ENCODE measurements at places on chromosomes 6 and 20.

DNA sequence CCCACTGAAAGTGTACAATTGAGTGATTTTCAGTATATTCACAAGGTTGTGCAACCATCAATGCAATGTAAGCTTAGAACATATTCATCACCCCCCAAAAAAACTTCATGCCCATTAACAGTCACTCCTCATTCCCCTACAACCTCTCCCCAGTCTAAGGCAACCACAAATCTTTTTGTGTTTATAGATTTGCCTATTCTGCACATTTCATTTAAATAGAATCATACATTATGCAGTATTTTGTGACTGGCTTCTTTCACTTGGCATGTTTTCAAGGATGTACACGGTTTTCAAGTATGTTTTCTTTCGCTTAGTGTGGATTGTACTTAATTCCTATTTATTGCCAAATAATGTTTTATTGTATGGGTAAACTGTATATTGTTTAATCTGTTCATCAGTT is 329.3 kb upstream of the RNF24 start:
- no peak for DNase-seq

DNA sequence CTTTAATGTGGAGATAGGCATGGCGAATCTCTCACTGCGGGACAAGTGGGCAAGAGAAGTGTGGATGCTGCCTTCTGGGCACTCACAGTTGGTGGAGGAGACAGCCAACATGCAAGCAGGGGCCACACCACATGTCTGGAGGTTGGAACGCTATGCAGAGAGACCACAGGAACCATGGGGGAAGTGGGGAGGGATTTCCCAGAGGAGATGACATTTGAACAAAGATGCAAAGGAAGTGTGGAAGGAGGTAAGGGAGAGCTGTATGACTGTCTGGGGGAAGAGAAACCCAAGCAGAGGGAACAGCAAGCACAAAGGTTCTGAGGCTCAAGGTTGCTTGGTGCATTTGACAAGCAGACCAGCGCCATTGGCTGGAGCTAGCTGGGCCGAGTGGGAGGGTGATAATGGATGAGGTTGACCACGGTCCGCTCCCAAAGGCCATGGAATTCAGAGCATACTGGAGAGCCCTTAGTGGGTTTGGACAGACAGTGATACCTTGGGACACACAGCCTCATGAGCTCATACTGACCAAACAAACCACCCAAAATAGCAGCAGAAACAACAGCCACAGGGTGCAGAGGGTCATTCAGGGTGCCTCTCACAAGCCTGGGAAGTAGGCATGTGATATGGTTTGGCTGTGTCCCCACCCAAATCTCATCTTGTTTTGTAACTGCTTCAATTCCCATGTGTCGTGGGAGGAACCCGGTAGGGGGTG is 7.6 kb upstream of the FAM110A start:
- DNase-seq = peak; percentile 38

DNA sequence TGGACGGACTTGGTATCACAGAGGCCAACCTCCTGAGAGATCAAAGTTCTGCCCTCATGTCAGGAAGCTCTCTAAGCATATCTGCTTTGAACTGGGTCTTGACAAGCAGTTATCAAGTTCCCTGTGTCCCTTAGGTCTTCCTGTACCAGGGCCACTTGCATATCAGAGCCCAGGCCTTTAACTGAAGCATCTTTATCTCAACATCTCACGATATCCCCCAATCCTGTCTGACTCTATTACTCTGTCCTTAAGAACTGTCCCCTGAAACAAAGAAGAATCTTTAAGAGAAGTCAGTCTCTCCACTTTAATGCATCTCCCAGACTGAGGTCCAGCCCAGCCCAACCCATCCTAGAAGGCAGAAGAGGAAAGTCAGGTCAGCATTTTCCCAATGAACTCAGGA is 8.2 kb downstream of the MAS1L start:
- no peak for DNase-seq

DNA sequence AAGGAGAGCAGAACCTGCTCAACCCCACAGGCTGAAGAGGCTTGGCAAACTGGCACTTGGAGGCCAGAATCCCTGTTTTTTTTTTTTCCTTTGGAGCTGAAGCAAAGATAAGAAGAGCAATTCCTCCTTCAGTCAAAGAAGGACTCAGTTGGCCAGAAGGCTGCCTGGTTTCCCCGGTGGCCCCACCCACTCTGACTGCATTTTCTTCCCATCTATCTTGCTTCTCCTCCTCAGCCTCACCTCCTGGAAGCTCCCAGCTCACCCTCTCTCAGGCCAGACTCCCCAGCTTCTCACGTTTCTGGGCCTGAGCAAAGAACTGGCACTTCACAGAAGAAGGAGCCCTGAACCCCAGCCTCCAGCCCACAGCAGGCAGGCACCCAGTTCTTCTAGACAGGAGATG is 2.4 kb downstream of the LRFN2 start:
- no peak for DNase-seq

- DNase-seq = no peak
Observed at GRCh38 chr6:169894377-169894960, 143.0 kb downstream of the ERMARD start.

- DNase-seq = no peak
Observed at GRCh38 chr6:11389977-11390376, 147.6 kb upstream of the TMEM170B start.

- peak; percentile 57 for DNase-seq
Observed at GRCh38 chr6:112029045-112029822, 24.7 kb upstream of the CCN6 start.

DNA sequence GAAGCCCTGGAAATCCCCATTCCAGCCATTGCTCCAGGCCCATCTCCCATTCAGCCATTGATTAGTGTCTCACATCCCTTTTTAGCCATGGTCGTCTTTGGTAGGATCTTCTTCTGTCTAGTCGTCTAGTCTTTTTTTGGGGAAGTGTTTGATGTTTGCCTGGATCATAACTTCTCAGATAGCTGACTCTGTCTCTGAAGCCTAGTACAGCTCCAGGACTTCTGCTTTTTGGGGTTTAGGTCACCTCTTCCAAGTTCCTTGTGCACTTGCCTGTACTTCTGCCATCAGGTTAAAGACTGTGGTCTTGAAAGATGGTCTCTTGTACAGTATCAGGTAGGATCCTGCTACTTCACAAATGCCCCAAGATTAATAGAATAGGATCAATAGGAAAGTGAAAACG is 553.5 kb downstream of the PKHD1 start:
- DNase-seq = peak; percentile 51

- no peak for DNase-seq
Observed at GRCh38 chr6:5006222-5006621, 2.4 kb upstream of the RPP40 start.

GRCh38 chr20:12849225-12849910 is 159.4 kb upstream of the SPTLC3 start:
- no peak for DNase-seq

Measured in MV-4-11 (cell line).